Suppressor macrophage treated with lipopolysaccharide for 4 hours (primary cell): ENCODE measurements at places on chromosomes 11 and 22.

GRCh38 chr11:112166562-112166961 lies 610 bp upstream of the TEX12 start:
- no peak for DNase-seq

DNA sequence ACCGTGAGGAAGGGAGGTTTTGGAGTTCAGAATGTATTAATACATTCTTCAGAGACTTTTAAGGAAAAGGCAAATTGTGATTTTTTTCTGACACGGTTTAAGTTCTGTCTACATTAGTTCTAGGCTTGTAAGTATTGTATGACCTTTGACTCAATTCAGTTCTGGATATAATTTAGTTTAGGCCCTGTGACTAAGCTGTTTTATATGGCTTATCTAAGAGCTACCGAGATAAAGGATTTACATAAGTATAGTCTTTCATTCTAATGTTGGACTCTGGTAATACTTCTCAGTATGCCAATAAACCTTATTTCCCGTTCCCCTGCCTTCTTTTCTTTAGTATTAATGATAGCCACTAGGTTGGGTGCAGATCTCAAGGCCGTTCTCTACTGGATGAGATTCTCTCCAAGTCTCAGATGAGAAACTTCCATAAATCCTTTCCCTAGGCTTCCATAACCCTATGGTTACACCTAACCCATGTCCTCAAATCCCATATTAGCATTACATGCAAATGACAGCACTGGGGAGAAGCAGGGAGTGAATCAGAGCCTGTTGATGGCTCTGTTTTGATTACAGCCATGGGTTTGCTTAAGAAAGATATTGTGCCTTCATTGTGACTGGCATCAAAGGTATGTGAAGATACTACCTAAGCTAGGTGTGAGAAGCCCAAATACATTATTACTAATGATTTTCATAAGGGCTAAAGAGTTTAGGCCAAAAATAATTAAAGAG lies 38.7 kb downstream of the BARX2 start:
- no peak for DNase-seq

DNA sequence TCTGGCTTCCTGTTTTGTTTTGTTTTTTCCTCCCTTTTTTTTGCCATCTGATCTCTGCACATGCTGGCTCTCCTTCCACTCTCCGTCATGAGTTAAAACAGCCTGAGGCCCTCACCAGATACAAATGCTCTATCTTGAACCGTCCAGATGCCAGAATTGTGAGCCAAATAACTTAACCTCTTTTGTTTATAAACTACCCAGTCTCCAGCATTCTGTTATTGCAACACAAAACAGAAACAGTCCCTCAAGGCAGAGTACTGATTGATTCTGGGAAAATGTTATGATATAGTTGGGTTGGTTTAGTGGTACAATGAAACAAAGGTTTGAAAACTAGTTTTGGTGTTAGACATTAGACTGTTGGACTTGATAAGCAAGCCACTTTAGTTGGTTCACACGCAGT lies 1390.0 kb upstream of the RAG2 start:
- DNase-seq: no peak

DNA sequence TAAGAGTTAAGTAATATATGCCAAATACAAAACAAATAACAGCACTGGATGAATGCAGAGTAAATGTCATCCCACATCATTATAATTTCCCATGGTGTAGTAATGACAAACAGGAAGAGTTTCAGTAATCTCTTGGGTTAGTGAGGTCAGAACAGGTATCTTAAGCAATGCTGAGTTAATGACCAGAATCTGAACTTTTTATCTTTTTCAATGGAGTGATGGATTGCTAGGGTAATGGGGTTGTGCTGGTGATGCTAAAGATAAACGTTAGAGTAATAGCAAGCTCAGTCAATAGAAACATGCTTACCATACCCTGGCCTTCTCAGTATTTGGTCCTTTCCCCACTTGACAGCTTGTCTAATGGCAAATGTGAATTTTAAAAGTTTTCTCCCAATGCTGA lies 11.5 kb upstream of the BDNF start:
- no peak for DNase-seq

DNA sequence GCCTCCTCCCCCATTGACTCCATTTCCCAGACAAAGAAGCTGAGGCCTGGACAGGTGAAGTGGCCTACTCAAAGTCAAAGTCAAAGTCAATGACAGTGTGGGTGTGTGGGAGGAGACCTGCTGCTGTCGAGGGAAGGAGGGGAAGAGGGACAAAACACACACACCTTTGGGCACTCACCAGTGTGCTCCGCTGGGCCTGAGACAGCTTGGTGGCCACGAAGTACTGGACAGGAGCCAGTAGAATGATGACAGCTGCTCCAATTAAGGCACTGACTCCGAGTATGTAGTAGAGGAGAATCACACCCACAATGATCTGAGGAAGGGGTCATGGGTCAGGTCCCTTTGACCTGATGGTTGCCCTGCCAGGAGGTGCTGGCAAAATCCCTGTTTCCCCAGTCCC lies 33.6 kb downstream of the ABCC8 start:
- DNase-seq: no peak

- DNase-seq: no peak
Observed at GRCh38 chr11:109794501-109794900, 298.7 kb upstream of the ZC3H12C start.

DNA sequence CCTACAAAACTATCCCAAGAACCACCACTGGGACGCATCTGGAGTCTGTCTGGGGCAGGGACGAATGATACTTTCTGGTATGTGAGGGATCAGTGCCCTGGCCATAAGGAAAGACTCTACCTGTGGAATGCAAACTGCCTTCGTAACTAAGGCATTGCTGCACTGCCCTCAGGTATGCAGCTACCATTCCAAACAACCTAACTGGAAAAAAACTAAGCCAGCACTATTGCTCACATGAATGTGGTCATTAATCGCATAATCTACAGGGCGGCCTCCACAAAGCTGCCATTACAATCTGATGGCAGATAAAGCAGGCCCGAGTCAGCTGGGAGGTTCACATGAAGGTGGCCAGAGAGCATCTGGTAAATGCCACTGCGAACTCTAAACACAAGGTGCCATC lies 3.9 kb downstream of the PACSIN2 start:
- no peak for DNase-seq

GRCh38 chr11:134543645-134544044 lies 131.6 kb upstream of the B3GAT1 start:
- no peak for DNase-seq

DNA sequence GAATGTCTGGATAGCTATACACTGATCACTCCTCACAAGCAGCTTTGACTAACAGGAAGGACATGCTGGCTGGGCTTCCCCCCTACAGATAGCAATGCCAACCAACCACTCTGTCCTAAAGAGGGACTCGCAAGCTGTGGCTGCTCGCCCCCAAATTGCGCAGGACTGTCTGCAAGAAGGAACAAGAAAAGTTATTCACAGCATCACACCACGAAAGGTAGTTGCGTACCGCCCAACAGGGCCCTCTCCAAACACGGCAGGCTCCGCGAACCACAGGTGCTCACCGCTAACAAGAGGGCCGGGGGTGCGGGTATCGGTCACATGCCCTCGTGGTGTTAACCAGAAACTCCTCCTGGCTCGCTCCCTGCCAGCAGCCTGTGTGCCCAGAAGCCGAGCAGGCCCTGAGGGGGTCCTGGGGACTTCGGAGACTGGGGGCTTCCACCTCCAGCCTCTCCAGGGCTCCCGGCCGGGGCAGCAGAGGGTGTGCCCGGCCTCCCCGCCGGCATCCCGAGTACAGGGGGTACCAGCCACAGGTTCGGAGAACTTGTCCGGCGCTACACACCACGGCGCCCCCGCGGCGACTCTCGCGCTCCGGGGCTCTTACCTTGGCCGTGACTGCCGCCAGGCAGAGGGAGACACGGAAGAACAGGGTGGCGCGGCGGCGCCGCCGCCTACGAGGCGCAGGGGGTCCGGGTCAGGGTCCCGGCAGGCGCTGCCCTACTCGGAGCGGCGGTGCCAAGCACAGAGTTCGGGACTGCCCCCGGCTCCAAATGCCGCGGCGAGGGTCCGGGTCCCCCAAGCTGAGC lies 682 bp downstream of the LARGE1 start:
- no peak for DNase-seq
